ENCODE measurements at places on chromosomes 11 and 22.

- no peaks in the 10 kb centered on the region for H3K36me3 ChIP-seq
- no peak for DNase-seq
- no peak overlapping the region for H3K4me3 ChIP-seq
- H3K27me3 ChIP-seq, result no peaks in the 10 kb centered on the region
- H3K27ac ChIP-seq, result no peak overlapping the region
Observed at GRCh38 chr11:41446107-41446506, 13.3 kb downstream of the LRRC4C start.

DNA sequence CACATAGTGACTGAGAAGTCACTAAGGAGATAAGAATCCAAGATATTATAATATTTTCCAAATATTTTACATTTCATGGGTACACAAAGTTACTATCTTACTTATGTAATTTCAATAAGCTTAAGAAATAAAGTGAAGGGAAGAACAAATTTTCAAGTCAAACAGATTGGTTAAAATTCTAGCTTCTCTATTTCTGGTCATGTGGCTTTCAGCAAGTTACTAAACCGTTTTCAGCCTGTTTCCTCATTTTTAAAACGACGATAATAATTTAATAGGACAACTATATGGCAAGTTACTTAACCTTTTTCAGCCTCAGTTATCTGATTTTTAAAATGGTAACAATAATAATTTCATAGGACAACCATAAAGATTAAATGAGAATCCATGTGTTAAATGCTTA is 15.6 kb downstream of the DCUN1D5 start:
- no peak overlapping the region for H3K27ac ChIP-seq
- peaks cover 4% of the 10 kb centered on the region for H3K4me1 ChIP-seq
- peaks cover 65% of the 10 kb centered on the region for H3K36me3 ChIP-seq
- DNase-seq, result no peak

- no peak overlapping the region for H3K4me3 ChIP-seq
- no peaks in the 10 kb centered on the region for H3K36me3 ChIP-seq
- no peak overlapping the region for H3K27ac ChIP-seq
- DNase-seq, result no peak
- H3K4me1 ChIP-seq, result no peaks in the 10 kb centered on the region
- H3K27me3 ChIP-seq, result peaks cover 11% of the 10 kb centered on the region
Observed at GRCh38 chr11:112748713-112749543, 212.3 kb upstream of the NCAM1 start.

- no peak overlapping the region for H3K4me3 ChIP-seq
- no peaks in the 10 kb centered on the region for H3K36me3 ChIP-seq
- no peak for DNase-seq
- no peak overlapping the region for H3K27ac ChIP-seq
- H3K4me1 ChIP-seq, result peaks cover 72% of the 10 kb centered on the region
Observed at GRCh38 chr11:73151416-73151815, 9.3 kb upstream of the FCHSD2 start.

GRCh38 chr11:74726547-74727182 is 4.6 kb downstream of the CHRDL2 start:
- H3K4me1 ChIP-seq, result peaks cover 1% of the 10 kb centered on the region
- H3K4me3 ChIP-seq, result no peak overlapping the region
- H3K36me3 ChIP-seq, result no peaks in the 10 kb centered on the region
- H3K27me3 ChIP-seq, result peaks cover 37% of the 10 kb centered on the region

GRCh38 chr11:86669424-86669823 is 3.0 kb downstream of the ME3 start:
- H3K4me1 ChIP-seq, result peaks cover 8% of the 10 kb centered on the region
- no peak for DNase-seq
- no peak overlapping the region for H3K27ac ChIP-seq
- no peaks in the 10 kb centered on the region for H3K36me3 ChIP-seq
- H3K4me3 ChIP-seq, result no peak overlapping the region

DNA sequence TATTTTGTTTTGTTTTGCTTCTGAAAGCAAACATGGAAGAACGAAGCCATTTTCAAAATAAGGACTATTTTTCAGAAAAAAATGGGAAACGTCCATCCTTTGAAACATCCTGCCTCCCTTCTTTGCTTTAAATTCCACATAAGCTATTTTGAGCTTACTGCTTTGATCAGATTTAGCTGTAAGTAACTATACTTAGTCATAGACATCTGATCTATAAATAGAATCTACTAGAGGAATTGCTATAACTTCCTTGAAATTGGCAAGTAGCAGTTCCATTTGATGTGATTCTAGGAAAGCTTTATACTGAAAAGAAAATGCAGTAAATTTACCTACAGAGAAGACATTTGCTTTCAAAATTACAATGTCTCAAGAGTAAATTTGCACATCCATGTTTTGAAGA is 305.8 kb downstream of the TTC28 start:
- H3K36me3 ChIP-seq, result no peaks in the 10 kb centered on the region
- no peaks in the 10 kb centered on the region for H3K27me3 ChIP-seq
- H3K27ac ChIP-seq, result no peak overlapping the region
- H3K4me3 ChIP-seq, result no peak overlapping the region
- no peak for DNase-seq

- peaks cover 4% of the 10 kb centered on the region for H3K36me3 ChIP-seq
- H3K27ac ChIP-seq, result peak overlapping the region; percentile 80
- peak overlapping the region; percentile 90 for H3K4me3 ChIP-seq
- DNase-seq, result peak; percentile 26
- no peaks in the 10 kb centered on the region for H3K27me3 ChIP-seq
Observed at GRCh38 chr11:126352934-126353801, 2.3 kb upstream of the ST3GAL4 start.

- DNase-seq, result no peak
- H3K4me1 ChIP-seq, result peaks cover 5% of the 10 kb centered on the region
- H3K27me3 ChIP-seq, result no peaks in the 10 kb centered on the region
- H3K4me3 ChIP-seq, result no peak overlapping the region
- no peak overlapping the region for H3K27ac ChIP-seq
Observed at GRCh38 chr11:95895815-95896214, 28.1 kb downstream of the MTMR2 start.

- H3K27me3 ChIP-seq, result no peaks in the 10 kb centered on the region
- no peak for DNase-seq
- H3K4me1 ChIP-seq, result peaks cover 86% of the 10 kb centered on the region
- peak overlapping the region; percentile 16 for H3K4me3 ChIP-seq
Observed at GRCh38 chr22:42934338-42934737, 77.3 kb upstream of the ARFGAP3 start.

- DNase-seq, result no peak
- H3K27me3 ChIP-seq, result no peaks in the 10 kb centered on the region
- H3K27ac ChIP-seq, result no peak overlapping the region
Observed at GRCh38 chr11:43790444-43790794, 90.2 kb upstream of the ALKBH3 start.

DNA sequence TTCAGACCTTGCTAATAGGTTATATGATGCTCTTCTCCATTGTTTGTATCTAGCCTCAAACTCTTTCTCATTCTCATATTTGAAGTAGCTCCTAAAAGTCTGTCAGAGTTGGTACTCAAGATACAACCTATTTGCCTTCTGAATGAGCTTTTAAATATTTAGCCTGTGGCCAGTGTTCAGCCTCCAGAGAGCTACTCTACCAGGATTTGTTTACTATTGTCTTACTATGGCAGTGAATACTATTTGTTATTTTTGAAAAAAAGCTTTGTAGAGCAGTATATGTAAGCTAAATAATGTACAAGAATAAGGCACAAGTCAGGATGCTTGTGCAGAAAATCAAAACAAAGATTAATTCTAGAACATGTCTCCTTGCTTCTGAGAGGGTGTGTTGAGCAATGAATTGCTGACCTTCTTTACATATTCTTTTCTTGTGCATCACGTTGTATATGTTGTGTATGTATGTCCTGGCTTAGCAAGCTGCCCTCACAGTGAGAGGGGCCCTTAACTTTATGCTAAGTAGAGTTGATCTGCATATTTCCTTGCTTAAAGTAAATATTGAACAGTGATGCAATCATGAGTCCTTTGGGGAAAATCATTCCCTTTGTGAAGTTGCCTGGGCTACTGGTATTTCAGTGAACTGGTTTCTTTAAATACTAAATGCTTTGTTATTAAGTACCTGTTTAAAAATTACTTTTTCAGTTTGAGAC is 438.0 kb downstream of the LUZP2 start:
- no peaks in the 10 kb centered on the region for H3K36me3 ChIP-seq
- no peaks in the 10 kb centered on the region for H3K4me1 ChIP-seq
- DNase-seq, result no peak
- H3K27ac ChIP-seq, result no peak overlapping the region
- no peak overlapping the region for H3K4me3 ChIP-seq

DNA sequence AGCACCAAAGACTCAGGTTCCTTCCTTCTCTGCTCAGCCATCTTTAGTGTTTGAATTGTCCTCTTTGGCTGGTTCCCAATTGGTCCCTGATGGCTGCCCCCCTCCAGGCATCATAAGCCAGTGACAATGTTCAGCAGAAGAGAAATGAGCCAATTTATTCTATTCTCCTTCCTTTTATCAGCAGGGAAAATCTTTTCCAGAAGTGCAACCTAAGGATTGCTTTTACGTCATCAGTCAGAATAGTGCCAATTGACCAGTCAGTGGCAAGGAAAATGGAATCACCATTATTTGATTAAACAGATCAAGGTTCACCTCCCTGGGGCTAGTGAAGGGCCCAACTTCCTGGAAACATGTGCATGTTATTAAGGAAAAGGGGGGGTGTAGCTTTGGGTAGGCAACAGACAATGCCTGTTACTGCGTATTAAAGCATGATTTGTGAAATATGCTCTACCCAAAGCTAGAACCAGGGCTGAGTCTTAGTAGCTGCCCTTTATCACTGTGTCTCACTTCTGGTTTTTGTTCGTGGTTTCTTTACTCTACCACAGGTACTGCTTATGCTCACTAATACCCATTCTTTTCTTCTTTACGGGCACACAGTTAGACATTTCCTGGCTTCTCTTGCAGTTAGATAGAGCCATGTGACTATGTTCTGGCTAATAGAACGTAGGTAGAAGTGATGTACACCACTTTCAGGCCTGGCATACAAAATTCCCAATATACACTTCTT is 12.6 kb upstream of the DBX1 start:
- DNase-seq, result no peak
- no peak overlapping the region for H3K4me3 ChIP-seq
- no peaks in the 10 kb centered on the region for H3K36me3 ChIP-seq
- no peaks in the 10 kb centered on the region for H3K4me1 ChIP-seq
- H3K27ac ChIP-seq, result no peak overlapping the region

- no peak for DNase-seq
- peaks cover 32% of the 10 kb centered on the region for H3K36me3 ChIP-seq
- H3K27ac ChIP-seq, result no peak overlapping the region
- no peak overlapping the region for H3K4me3 ChIP-seq
- H3K27me3 ChIP-seq, result no peaks in the 10 kb centered on the region
Observed at GRCh38 chr11:82986446-82986845, 84.9 kb downstream of the DDIAS start.

- DNase-seq, result no peak
- peaks cover 67% of the 10 kb centered on the region for H3K36me3 ChIP-seq
- H3K4me3 ChIP-seq, result no peak overlapping the region
- peaks cover 80% of the 10 kb centered on the region for H3K4me1 ChIP-seq
- no peaks in the 10 kb centered on the region for H3K27me3 ChIP-seq
Observed at GRCh38 chr22:31533374-31533773, 37.0 kb downstream of the SFI1 start.

DNA sequence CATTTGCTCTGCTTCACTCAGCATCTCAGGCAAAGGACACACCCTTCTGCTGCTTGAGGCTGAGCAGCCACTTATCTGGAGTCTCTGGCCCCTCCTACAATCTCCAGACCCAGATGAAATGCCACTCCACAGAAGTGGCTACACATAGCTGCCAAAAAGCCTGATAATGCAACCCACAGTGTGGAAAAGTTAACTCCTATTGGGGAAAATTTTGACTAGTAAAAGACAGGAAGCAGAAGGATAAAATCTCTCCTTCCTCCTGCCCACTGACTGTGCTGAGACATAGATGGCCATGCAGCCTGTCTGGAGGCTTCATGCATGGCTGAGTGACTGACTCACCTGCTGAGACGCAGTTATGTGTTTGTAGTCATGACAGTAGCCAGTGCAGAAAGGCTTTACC is 92.3 kb upstream of the TEAD1 start:
- H3K4me1 ChIP-seq, result no peaks in the 10 kb centered on the region
- peaks cover 6% of the 10 kb centered on the region for H3K27me3 ChIP-seq
- no peak for DNase-seq
- H3K4me3 ChIP-seq, result no peak overlapping the region

DNA sequence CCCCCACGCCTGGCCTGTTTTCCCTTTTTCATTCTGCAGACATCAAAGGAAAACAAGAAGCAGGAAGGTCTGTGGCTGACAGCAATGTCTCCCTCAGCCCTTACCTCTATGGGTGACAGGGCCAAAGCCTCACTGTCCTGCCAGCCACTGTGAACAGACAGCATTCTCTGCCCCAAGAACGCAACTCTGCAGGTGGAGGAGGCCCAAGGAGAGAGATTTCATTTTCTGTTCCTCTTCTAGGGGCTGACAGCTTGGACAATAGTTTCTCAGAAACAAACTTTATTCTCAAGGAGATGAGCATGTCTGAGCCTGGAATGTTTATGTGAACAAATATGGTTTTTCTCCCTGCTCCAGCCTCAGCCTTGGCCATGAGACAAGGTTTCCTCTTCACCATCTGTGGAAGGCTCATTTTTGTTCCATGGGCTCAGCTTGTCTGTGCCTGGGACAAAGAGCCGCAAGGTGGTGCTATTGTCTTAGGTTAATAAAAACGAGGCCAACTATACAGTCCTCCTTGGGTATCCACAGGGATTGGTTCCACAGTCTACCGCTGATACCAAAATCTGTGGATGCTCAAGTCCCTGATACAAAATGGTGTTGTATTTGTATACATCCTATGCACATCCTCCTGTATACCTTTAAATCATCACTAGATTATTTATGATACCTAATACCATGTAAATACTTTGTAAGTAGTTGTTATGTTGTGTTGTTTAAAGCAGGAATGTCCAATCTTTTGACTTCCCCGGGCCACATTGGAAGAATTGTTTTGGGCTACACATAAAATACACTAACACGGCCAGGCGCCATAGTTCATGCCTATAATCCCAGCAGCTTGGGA is 5.8 kb downstream of the PIWIL3 start:
- peaks cover 20% of the 10 kb centered on the region for H3K27me3 ChIP-seq
- H3K36me3 ChIP-seq, result no peaks in the 10 kb centered on the region
- H3K4me1 ChIP-seq, result no peaks in the 10 kb centered on the region
- no peak overlapping the region for H3K4me3 ChIP-seq
- DNase-seq, result peak; percentile 37

- no peaks in the 10 kb centered on the region for H3K4me1 ChIP-seq
- no peak for DNase-seq
Observed at GRCh38 chr22:17578136-17578754, 14.9 kb downstream of the SLC25A18 start.

GRCh38 chr22:49730656-49731055 is 97.0 kb downstream of the BRD1 start:
- DNase-seq, result no peak
- no peak overlapping the region for H3K4me3 ChIP-seq
- H3K27ac ChIP-seq, result no peak overlapping the region
- no peaks in the 10 kb centered on the region for H3K36me3 ChIP-seq
- H3K27me3 ChIP-seq, result peaks cover 43% of the 10 kb centered on the region

All from activated naive CD8-positive, alpha-beta T cell treated with anti-CD3 and anti-CD28 coated beads, Interleukin-2, amount 50 U/mL, for 24 hours (primary cell).